Stimulated activated CD4-positive, alpha-beta T cell treated with anti-CD3 and anti-CD28 coated beads, Interleukin-4, amount 100 ng/mL, for 4 hours (primary cell): ENCODE measurements at places on chromosomes 3 and 15.

GRCh38 chr3:102336130-102336529, 98.7 kb upstream of the ZPLD1 start:
- no peak for DNase-seq

GRCh38 chr3:122786066-122786465, 7.6 kb downstream of the HSPBAP1 start:
- DNase-seq, result no peak

DNA sequence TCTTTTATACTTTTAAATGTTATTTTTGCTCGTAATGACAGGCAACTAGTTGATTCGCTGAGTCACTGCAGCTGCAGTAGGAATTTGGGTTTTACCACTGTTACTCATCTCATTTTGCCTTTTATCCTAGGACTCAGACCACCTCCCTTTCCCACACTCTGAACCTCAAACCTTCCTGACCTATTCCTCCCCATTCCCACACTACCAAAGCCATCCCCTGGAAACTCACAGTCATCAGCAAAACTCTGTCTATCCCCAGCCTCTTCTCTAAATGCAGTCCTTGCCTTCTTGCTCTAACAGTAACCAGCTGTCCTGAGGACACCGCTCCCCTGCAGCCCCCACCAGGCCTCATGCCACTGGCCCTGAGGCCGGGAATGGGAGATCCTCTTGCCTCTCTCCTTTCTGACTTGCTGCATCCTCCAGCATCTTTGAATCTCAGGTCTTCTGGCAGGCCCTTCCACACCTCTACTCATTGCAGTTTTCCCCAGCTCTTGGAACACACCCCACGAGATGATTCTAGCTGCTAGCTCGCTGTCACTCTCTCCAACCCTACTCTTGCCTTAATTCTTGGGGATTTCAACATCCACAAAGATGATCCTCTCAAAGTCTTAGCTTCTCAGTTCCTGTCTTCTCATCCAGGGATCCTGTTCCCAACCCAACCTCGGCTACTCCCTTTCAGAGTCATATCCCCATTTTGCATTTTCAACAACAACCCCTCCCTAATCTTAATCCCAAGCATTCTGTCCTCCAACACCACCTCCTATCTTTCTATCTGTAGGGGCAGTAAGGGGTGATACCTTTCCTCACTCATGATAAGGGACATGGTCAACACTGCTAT, 55.9 kb upstream of the C3orf80 start:
- no peak for DNase-seq

DNA sequence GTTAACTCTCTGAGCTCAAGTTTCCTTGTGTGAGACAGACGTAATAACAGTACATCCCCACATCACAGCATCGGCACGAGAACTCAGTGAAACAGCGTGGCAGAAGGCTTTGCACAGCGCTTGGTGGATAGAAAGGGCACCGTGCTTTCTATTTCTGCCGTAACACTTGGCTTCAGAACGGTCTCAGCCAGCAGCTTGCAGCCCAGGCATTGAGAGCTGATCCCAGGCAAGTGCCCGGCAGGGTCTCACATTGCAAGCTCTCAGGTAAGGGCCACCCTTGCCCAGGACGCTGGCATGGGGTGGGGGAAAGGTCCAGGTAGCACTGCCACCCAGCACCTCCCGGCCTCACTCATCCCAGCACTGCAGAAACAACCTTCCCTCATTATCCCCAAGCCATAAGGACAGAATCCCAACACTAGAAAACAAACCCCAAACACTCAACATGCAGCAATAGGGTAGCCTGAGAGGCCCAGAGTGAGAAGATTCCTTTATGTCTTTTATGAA, 70.5 kb upstream of the ITGA11 start:
- DNase-seq, result no peak

GRCh38 chr3:9838856-9839255, 5.0 kb downstream of the RPUSD3 start:
- no peak for DNase-seq

DNA sequence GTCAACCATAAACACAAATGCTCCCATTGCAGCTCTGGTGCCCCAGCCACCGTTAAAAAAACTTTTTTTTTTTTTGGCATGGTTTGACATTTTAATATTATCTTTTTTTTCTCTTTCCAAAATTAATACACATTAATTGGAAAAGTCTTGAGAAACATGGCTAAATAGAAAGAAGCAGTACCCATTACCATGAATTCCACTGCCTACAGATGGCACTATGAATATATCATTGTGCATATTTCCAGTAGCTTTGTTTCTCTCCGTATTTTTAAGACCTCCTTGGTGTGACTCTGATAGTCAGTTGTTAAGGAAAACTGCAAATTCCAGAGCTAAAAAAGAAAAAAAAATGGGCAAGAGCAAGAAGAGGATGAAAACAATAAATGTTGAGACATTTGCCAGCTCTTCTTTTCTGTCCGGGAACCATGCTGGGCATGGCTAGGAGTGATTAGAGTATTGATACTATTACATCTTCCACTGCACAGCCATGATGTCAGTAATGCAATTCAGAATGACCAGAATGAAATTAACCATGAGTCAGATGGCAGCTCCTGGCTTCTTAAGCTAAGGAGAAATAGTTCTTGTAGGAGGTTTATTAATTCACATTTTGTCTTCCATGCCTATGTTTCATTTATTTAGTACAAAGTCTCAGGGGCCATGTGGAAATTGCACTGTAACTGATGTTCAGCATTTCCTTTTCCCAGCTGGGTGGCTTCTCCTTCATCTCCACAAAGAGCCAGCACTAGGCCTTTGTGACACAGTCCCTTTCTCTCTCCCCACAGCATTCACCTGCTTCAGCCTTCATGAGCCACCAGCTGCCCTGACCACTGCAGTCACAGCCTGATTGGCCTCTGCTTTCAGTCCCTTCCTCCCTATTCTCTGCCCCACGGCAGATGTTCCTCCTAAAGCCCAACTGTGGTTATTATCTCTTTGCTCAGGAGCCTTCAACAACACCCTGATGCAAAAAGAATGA, 31.8 kb downstream of the SLC7A14 start:
- DNase-seq, result no peak
